ENCODE measurements at places on chromosomes 12 and 14. TPM values are rescaled to one million over a fixed set of nuclear protein-coding genes. Genes with fewer than 3 reads are reported as not detected.

GRCh38 chr14:25406818-25407217, 356.9 kb upstream of the STXBP6 start:
- DNase-seq, result no peak
- no peak overlapping the region for H3K27ac ChIP-seq
- no peak overlapping the region for H3K4me3 ChIP-seq
- H3K36me3 ChIP-seq, result no peaks in the 10 kb centered on the region
- no peaks in the 10 kb centered on the region for H3K4me1 ChIP-seq

DNA sequence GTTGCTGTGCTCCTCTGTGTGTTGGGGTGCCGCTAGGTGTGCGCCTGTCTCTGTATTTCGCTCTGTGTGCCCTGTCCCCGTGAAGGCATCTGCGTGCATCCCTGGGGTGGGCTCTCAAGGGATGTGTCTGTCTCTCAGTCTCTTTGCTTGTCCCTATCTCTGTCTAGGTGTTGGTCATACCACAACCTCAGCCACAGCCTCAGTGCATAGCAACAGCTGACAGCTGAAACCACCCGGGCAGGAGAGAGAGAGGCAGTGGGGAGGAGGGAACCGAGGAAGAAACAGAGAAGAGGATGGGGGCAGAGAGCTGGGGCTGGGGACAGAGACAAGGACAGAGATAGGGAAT, 953 bp upstream of the NXPH4 start:
- no peak overlapping the region for H3K27ac ChIP-seq
- H3K4me1 ChIP-seq, result peaks cover 36% of the 10 kb centered on the region
- H3K36me3 ChIP-seq, result no peaks in the 10 kb centered on the region

- no peaks in the 10 kb centered on the region for H3K4me1 ChIP-seq
- no peak for DNase-seq
- no peaks in the 10 kb centered on the region for H3K27me3 ChIP-seq
- no peaks in the 10 kb centered on the region for H3K36me3 ChIP-seq
- H3K27ac ChIP-seq, result no peak overlapping the region
Observed at GRCh38 chr12:5276327-5276880, 155.5 kb upstream of the NTF3 start.

Gene RNASE7
- total RNA-seq, result not detected

Gene NGB
- not detected for total RNA-seq

GRCh38 chr12:120992989-120993388, 14.6 kb downstream of the HNF1A start:
- H3K27me3 ChIP-seq, result no peaks in the 10 kb centered on the region
- no peaks in the 10 kb centered on the region for H3K36me3 ChIP-seq
- no peak overlapping the region for H3K27ac ChIP-seq
- H3K4me1 ChIP-seq, result no peaks in the 10 kb centered on the region

DNA sequence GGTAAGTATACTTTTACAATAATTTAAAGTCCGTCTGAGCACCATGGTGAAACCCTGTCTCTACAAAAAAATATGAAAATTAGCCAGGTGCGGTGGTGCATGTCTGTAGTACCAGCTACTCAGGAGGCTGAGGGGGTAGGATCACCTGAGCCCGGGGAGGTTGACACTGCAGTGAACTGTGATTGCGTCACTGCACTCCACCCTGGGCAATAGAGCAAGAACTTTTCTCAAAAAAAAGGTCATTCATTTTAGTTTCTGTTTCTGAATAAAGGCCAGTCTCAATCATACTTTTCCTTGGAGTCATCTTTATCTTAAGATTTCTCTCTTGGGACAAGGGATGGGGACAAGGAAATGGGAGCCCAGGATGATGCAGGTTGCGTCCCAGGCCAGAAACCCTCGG, 12.9 kb downstream of the ANKRD13A start:
- DNase-seq, result no peak
- no peak overlapping the region for H3K4me3 ChIP-seq
- H3K36me3 ChIP-seq, result peaks cover 10% of the 10 kb centered on the region
- no peaks in the 10 kb centered on the region for H3K27me3 ChIP-seq

GRCh38 chr14:65134651-65135579, 32.6 kb upstream of the MAX start:
- peak; percentile 36 for DNase-seq
- H3K27me3 ChIP-seq, result no peaks in the 10 kb centered on the region
- no peak overlapping the region for H3K27ac ChIP-seq
- H3K4me3 ChIP-seq, result no peak overlapping the region

DNA sequence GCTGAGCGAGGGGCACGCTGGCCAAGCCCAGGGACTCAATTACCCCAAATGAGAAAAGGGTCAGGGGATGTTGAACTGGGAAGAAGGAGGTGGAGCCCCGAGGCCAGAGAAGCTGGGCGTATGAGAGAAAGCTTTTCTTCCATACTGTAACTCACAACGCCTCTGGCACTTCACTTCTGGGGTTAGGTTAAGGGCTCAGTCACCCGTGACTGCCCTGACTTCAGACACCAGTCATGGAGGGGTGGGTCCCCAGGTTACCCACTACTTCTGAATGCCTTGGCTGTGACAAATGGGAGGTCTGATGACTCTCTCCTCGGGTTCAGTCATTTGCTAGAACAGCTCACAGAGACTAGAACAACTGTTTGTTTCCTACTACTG, 5.5 kb upstream of the GPR132 start:
- peaks cover 53% of the 10 kb centered on the region for H3K4me1 ChIP-seq
- H3K4me3 ChIP-seq, result no peak overlapping the region
- H3K27ac ChIP-seq, result no peak overlapping the region
- DNase-seq, result no peak
- no peaks in the 10 kb centered on the region for H3K27me3 ChIP-seq

DNA sequence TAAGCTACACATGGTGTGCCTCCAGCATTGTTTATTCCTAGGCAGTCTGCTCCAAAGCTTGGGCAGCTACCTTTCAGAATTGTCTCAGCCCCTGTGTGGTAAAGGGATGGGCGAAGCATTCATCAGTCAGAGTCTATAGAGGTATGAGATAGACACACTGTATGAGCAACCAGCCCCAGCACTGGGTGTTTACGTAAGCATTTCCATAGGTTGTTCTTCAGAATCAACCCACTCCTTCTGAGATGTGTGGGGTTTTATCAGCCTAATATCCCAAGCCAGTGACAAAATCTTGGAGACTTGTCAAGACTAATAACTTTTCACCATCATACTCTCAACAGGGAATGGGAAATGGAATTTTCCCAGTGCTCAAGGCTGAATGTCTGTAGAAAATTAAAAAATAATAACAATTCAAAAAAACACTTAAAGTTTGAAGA, 98.2 kb downstream of the BTG1 start:
- no peaks in the 10 kb centered on the region for H3K27me3 ChIP-seq
- no peak overlapping the region for H3K27ac ChIP-seq
- H3K4me3 ChIP-seq, result peak overlapping the region; percentile 11
- no peaks in the 10 kb centered on the region for H3K36me3 ChIP-seq

Gene SCNN1A
- total RNA-seq, result 0.77 TPM
